ENCODE measurements at places on chromosomes 2 and 18.

DNA sequence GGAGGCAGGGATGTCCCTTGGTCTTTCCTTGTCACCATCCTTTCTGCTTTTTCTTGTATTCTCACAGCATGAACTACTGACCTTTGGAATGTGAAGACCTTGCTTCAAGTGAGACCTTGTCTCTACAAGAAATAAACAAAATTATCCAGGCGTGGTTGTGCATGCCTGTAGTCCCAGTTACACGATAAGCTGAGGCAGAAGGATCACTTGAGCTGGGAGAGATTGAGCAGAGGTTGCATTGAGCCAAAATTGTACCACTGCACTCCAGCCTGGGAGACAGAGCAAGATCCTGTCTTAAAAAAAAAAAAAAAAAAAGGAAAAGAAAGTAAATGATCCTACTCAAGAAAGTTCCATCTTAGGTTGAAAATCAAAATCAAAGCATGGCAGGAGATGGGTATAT lies 173.7 kb downstream of the IRS1 start:
- no peak for DNase-seq

DNA sequence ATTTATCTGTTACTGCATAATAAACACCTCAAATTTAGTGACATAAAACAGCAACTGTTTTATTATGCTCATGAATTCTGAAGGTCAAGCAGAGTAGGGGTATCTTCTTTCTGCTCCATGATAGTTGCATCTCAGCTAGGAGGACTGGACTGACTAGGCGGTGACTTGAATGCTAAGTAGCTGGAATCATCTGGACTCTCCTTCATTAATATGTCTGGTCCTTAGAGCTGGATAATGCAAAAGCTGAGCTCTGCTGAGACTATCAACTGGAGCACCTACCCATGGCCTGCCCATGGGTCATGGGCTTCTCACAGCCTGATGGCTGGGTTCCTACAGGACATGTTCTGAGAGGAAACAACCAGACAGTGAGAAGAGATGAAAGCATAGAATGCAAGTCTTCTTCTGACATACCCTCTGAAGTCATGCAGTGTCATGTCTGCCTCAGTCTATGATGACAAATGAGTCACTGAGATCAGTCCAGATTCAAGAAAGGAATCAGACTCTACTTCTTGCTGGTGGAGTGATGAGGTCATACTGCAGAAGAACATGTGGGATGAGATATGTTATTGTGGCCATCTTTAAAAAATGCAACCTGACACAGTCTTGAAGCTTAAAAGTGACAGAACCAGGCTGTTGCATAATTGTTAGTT lies 174.2 kb upstream of the OSR1 start:
- no peak for DNase-seq

GRCh38 chr2:135066710-135067109 lies 14.6 kb downstream of the RAB3GAP1 start:
- DNase-seq: no peak

GRCh38 chr2:12127638-12128037 lies 381.2 kb downstream of the LPIN1 start:
- DNase-seq: no peak

GRCh38 chr18:58977223-58977622 lies 112.5 kb downstream of the ZNF532 start:
- DNase-seq: no peak

DNA sequence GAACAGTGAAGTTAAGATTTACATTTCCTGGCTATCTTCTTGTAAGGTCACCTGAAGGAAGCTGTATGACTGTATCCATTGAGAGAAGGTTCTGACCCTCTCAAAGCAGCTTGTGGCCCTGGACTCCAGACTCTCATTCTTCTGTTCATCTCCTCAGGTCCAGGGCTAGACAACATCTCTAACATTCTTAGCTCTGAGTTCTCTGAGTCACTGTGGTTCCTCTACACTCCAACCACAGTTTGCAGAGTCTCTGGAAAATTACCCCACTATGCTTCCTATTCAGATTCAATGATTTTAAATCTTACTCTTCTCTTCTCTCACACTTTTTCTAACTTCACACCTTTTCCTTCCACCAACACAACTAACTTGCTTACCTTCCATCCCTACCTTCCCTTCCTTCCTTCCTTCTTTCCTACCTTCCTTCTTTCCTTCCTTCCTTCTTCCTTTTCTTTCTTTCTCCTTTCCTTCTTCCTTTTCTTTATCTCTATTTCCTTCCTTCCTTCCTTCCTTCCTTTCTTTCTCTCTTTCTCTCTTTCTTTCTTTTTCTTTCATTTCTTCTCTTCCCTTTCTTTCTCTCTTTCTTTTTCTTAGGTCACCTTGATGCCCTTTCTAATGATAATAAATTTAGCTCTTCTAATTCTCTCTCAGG lies 824.3 kb upstream of the ZEB2 start:
- DNase-seq: no peak

DNA sequence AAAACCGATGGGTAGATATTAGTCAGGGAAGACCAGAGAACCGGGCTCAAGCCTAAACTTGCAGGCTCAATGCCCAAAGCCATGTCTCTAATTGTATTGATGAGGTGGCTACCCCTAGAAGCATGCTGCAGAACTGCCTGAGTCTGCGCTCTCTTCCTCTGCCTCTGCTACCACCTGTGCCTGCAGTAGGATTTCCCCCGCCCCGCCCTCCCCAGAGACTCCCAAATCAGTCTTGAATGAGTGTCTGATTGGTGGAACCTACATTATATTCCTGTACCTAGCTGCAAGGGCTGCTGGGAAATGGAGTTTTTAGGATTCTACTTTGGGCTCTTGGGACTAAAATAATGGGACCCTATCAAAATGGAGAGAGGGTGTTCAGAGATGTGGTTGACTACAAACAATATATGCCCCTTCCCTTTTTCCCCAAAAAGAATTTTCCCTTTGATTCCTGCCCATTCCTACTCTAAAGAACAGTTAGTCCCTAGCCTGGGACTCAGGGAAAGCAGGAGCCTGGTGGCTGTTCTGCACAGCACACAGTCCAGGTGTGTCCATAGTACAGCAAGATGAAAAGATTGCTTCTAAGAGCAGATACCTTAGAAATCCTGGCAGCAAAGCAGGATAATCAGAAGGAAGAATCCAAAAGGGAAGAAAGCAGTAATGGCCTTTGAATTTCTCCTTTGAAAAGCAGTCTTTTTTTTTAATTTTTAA lies 12.5 kb downstream of the GRP start:
- no peak for DNase-seq

DNA sequence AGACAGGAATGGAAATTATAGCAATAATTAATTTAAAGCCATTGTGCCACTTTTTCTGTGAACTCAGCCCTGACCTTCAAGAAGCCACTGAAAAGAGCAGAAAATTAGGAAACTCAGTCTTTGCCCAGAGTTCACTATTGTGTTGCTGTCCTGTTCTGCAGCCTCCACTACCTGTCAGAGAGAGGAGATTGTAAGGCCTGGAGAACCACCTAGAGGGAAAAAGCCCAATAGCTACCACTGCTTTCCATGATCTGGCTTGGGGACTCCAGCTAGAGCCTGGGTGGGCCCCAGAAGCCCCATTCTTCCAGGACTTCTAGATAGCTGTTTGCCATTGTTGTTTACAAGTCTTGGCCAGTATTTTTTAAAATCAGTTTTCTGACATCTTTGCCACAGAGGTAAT lies 176.1 kb upstream of the KLF7 start:
- no peak for DNase-seq

DNA sequence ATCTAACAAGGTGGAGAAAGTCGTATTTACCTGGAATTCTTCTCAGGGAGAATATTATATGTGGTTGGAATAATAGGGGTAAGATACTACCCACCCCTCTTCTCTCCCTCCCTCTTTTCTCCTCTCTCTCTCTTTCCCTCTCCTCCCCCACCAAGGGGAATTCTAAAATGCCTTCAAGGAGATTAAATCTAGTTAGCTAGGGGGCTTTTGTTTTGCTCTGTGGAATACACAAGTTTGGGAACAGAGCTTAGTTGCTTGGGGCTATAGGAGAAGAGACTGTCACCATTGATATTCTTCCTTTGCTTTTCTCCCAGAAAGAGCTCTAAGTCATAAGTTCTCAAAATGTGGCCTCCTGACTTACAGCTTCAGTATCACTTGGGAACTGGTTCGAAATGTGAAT lies 34.5 kb downstream of the TAF1B start:
- no peak for DNase-seq

DNA sequence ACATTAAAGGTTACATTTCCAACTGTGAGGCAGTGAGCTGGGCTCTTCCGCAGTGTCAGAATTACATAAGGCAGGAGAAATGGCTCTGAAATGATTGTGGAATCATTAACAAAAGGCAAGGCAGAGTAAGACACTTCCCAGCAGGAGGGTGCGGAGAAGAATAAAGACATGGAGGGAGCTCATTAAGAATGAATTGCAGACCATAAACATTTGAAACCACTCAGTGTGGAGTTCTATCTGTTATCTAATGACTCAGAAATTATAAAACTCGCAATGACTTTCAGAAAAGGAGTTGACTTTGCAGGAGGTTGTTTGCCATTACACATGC lies 77.0 kb downstream of the SMIM21 start:
- DNase-seq: no peak

DNA sequence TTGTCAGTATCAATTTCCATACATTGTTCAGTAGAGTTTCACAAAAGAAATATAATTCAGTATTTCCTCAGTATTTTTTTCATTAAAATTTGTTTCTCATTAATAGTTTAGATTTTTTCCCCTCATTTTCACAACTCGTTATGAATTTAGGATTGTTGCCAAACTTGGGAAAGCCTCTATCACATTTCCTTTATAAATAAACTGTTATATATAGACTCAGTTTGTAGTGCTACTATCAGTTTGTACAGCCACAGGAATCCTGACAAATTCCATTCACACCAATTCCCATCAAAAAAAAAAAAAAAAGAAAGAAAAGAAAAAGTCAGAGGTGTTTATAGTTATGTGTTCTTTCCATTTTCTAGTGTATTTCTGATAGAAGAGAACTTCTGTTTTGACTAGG lies 123.3 kb upstream of the DCC start:
- no peak for DNase-seq

- DNase-seq: no peak
Measured at GRCh38 chr18:68177807-68178702, 536.9 kb downstream of the TMX3 start.

- no peak for DNase-seq
Measured at GRCh38 chr2:45275806-45276205, 266.6 kb upstream of the SIX2 start.
